ENCODE measurements at places on chromosomes 16 and 17. TPM values are rescaled to one million over a fixed set of nuclear protein-coding genes. Genes with fewer than 3 reads are reported as not detected.

GRCh38 chr17:14303343-14304221 lies 2.7 kb downstream of the HS3ST3B1 start:
- H3K36me3 ChIP-seq: no peaks in the 10 kb centered on the region
- no peak overlapping the region for H3K27ac ChIP-seq
- no peak for DNase-seq

GRCh38 chr17:82947051-82947991 lies 107.5 kb upstream of the ZNF750 start:
- H3K4me1 ChIP-seq: no peaks in the 10 kb centered on the region
- peaks cover 89% of the 10 kb centered on the region for H3K36me3 ChIP-seq

- H3K27me3 ChIP-seq: peaks cover 54% of the 10 kb centered on the region
- H3K4me3 ChIP-seq: peak within 1 kb of the TSS; percentile 66
- DNase-seq: no peak
- H3K27ac ChIP-seq: no peak within 1 kb of the TSS
- peaks cover 11% of the 10 kb centered on the region for H3K4me1 ChIP-seq
- no peaks in the 10 kb centered on the region for H3K36me3 ChIP-seq
Measured at GRCh38 chr16:67430977-67431774, at the start of gene HSD11B2. HSD11B2 (plus strand) TSS chr16:67431121; CDS start chr16:67431249, 128 bp downstream.

MT1A gene
- not detected for total RNA-seq

DNA sequence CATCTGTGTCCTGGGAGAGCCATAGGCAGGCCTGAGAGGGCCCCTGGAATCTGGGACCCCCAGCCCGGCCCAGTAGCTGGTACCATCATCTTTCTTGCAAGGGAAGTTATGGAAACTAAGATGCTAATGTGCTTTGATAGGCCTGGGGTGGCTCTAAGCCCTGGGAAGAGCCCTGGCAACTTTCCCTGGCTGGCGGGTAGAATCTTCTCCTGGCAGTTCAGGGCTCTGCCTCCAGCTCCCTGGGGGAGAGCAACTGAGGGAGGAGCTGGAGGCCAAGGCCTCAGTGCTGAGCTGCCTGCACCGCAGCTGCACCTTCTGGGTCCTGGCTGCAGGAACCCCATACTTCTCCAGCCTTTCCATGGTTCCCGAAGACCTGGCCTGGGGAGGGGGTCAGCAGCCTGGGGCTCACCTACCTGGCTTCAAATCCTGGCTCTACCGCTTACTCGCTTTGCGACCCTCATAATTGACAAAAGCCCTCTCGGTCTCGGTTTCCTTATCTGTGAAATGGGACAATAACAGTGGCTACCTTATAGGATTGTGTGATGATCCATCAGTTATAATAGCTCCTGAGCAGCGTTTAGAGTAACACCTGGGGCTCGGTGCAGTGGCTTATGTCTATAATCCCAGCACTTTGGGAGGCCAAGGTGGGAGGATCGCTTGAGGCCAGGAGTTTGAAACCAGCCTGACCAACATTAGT lies 333.7 kb downstream of the SEC14L1 start:
- H3K27ac ChIP-seq: peak overlapping the region; percentile 91
- no peak overlapping the region for H3K4me3 ChIP-seq
- peaks cover 89% of the 10 kb centered on the region for H3K4me1 ChIP-seq
- no peak for DNase-seq
- no peaks in the 10 kb centered on the region for H3K27me3 ChIP-seq

DNA sequence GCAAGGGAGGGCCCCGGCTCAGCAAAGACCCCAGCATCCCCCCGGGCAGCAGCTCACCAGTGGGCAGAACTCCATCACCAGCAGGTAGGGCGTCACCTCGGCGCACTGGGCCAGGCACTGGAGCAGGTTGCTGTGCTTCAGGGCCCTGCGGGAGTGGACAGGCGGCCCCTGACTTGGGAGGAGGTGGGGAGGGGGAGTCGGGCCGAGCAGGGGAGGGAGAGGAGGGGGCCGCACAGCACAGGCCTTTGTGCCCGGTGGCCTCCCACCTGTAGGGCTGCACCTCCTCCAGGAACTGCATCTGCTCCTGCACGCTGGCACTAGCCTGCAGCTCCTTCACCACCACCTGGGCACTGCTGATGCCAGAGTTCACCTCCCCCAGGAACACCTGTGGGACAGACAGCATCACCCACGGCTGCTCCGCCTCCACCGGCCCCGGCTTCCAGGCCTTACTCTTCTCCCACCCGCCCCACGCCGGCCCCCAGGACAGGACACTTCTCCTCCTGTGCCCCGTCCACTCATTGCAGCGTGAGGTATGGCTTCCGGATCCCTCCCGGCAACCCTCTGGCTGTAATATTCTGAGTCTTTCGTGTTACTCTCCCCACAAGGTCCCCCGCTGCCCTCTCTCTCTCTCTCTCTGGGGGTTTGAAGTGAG lies 37.7 kb upstream of the PVALEF start:
- no peaks in the 10 kb centered on the region for H3K36me3 ChIP-seq
- H3K4me1 ChIP-seq: no peaks in the 10 kb centered on the region
- DNase-seq: no peak
- H3K27me3 ChIP-seq: no peaks in the 10 kb centered on the region

DNA sequence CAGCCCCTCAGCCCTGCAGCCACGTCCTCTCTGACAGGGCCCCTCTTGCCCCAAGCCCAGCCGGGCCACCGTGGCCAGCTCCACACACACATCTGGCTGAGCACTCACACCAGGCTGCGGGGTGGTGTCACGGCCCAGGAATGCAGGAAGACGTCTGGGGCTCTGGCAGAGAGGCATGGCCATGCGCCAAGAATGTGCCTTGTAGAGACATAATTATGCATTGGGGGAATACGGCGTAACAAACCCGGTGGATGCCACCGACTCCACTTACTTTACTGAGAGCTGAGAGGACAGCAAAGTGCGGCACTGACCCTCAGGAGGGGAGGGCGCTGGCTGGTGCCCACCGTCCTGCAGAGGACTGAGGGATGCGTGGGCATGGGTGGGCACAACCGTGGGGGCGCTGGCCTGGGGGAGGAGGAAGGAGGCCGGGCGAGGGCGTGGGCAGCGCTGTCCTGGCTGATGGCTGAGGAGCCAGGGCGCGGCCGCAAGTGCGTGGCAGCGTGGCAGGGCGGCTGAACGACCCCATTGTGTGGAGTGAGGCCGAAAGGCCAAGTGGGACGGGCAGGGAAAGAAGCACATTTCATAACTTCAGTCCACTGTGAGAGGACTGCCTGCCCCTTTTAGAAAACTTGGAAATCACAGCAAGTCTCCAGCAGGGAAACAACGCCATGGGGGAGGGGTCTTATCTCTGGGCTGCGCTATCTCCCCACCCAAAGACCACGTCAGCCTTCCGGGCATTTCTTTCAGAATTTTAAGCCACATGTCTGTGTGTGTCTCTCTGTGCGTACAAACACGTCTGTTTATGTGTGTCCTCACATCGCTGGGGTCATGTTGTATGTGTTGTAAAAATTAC lies 30.6 kb downstream of the METRNL start:
- no peaks in the 10 kb centered on the region for H3K36me3 ChIP-seq
- H3K27me3 ChIP-seq: no peaks in the 10 kb centered on the region
- peak overlapping the region; percentile 96 for H3K27ac ChIP-seq

DNA sequence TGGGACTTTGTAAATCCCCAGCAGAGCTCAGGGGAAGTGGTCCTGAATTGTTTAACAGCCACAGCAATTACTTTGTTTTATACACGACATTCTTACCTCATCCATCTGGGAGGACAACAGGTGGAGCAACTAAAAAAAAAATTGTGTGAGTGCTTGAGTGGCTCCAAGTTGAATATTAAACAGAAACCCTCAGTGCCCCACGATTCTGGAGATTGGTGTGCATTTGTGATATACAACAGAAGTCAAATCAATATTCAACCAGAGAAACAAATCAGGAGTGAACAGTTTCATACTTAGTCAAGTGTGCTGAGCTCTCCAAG lies 204.8 kb downstream of the HAPSTR1 start:
- H3K36me3 ChIP-seq: no peaks in the 10 kb centered on the region
- no peak overlapping the region for H3K4me3 ChIP-seq
- DNase-seq: no peak
- peaks cover 12% of the 10 kb centered on the region for H3K27me3 ChIP-seq
- no peak overlapping the region for H3K27ac ChIP-seq

DNA sequence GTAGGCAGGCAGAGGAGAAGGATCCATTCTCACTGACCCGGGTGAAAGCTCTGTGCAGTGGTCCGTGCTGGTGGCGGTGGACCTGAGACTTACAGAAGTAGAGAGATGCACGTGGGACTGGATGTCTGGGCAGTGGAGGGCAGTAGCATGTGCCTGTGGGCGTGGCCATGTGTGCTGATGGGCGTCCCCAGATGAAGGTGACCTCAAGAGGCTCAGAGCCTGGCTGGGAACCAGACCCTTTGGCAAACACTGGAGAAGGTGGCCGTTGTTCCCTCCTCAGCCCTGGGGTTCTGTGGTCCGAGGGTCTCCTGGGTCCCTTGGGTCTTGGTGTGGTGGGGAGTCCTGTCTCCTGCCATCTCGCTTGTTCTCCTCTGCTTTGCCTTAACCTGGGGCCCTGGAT lies 15.6 kb downstream of the WSCD1 start:
- no peak overlapping the region for H3K4me3 ChIP-seq
- no peaks in the 10 kb centered on the region for H3K4me1 ChIP-seq
- no peak overlapping the region for H3K27ac ChIP-seq
- H3K27me3 ChIP-seq: no peaks in the 10 kb centered on the region
- H3K36me3 ChIP-seq: no peaks in the 10 kb centered on the region

DNA sequence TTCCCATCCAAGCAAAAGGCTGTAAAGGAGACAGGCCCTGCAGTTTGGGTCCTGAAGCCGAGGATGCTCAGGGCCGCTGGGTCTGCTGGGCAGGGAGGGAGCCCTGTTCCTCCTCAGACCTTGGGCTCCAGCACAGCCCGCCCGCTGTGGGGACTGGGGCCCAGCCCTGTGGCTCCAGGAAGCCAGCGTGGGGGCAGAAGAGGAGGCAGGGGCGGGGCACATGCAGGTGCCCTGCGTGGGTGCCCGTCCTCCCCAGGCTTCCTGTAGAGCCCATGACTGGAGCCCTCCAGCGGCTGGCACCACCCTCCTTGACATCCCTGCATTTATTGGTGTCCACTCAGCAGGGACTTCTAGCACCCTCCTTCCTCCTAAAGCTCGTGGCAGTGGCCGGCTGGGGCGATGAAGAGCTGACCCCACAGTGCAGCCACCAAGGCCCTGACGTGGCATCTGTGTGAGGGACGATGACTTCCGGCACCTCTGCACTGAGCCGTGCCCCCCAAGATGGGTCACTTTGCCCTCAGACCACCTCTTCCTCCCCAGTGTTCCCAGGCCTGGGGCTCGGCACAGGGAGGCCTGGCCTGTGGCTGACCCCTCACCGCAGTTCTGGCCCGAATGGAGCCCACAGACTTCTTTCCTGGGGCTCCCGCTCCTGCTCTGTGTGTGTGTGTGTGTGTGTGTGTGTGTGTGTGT lies 9.9 kb downstream of the PRSS27 start:
- H3K36me3 ChIP-seq: peaks cover 4% of the 10 kb centered on the region
- no peak overlapping the region for H3K4me3 ChIP-seq
- H3K27me3 ChIP-seq: peaks cover 10% of the 10 kb centered on the region
- no peak overlapping the region for H3K27ac ChIP-seq
- no peak for DNase-seq
- peaks cover 3% of the 10 kb centered on the region for H3K4me1 ChIP-seq
